ENCODE measurements at places on chromosomes 5 and 9. TPM values are rescaled to one million over a fixed set of nuclear protein-coding genes. Genes with fewer than 3 reads are reported as not detected.

DNA sequence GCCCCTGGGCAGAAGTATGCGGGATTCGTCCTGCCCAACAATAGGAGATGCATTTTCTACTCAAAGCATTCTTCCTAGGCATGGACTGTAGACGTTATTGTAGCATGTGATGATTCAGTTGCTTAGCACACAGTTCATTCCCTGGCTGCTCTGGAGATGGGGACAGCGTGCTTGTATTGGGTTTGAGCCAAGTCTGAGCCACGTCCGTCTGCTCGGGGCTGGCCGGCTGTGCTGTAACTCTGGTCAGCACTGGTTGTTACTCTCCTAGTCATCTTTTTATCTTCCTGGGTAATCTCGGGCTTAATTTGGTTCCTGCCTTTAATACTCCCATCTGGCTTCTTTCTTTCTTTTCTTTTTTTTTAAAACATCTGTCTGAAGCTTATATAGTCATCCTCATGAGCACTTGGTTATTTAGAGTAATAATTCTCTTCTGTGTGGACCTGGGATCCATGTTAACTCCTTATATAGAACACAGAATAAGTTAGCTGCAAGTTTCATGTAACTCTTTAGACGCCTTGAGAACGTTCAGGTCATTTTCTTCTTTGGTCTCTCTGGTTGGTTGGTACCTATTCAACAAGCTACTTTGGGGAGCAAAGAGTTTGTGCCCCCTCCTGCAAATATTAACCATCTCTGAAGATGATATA is 118.8 kb upstream of the RPS23 start:
- H3K4me3 ChIP-seq: no peak overlapping the region
- no peak overlapping the region for H3K27ac ChIP-seq
- no peaks in the 10 kb centered on the region for H3K36me3 ChIP-seq
- H3K4me1 ChIP-seq: no peaks in the 10 kb centered on the region

GRCh38 chr9:2453106-2453505 is 168.5 kb upstream of the VLDLR start:
- no peaks in the 10 kb centered on the region for H3K4me1 ChIP-seq
- no peak overlapping the region for H3K4me3 ChIP-seq
- no peak overlapping the region for H3K27ac ChIP-seq
- DNase-seq: no peak
- no peaks in the 10 kb centered on the region for H3K36me3 ChIP-seq

DNA sequence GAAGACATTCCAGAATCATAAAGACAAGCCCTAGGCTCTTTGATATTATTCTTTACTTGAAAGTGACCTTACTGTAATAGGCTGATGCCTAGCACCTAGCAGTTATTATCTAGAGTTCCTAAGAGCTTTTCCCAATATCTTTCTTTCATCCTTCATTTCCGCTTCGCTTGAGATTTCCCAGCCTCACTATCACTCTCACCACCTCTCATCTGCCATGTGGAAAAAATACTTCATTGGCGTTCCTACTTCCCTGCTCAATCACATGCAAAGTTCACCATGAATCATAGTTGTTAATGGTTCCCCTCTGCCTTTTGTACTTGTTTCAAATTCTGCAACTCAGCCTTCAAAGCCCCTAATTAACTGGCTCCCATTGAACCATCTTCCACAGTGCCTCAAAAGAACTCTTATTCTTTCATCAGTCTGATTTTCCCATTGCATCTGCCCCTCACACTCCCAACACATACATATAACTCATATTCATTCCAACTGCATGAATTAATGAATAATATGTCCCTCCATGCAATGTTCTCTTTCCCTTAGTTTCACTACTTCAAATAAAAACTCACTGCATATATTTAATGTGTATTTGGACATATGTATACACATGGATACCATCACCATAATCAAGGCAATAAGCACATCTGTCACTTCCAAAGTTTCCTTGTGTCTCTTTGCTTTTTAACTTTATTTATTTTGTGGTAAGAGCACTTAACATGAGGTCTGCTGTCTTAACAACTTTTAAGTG is 221.6 kb downstream of the PARP8 start:
- no peaks in the 10 kb centered on the region for H3K36me3 ChIP-seq
- DNase-seq: no peak
- peaks cover 9% of the 10 kb centered on the region for H3K27me3 ChIP-seq
- no peak overlapping the region for H3K27ac ChIP-seq
- H3K4me1 ChIP-seq: no peaks in the 10 kb centered on the region
- H3K4me3 ChIP-seq: no peak overlapping the region

Gene GHR
- not detected for total RNA-seq

Gene SOX30
- total RNA-seq: 0.10 TPM

Gene PDGFRB
- 49.0 TPM for total RNA-seq

Gene OBP2B
- not detected for total RNA-seq

GRCh38 chr5:145028626-145029025 is 806.5 kb downstream of the PRELID2 start:
- DNase-seq: no peak
- no peak overlapping the region for H3K4me3 ChIP-seq
- H3K36me3 ChIP-seq: no peaks in the 10 kb centered on the region
- H3K27ac ChIP-seq: no peak overlapping the region
- no peaks in the 10 kb centered on the region for H3K4me1 ChIP-seq
- H3K27me3 ChIP-seq: no peaks in the 10 kb centered on the region
